ENCODE measurements at places on chromosomes 12 and 14.

GRCh38 chr14:68245146-68246073 is 425.8 kb downstream of the RAD51B start:
- no peak for DNase-seq

DNA sequence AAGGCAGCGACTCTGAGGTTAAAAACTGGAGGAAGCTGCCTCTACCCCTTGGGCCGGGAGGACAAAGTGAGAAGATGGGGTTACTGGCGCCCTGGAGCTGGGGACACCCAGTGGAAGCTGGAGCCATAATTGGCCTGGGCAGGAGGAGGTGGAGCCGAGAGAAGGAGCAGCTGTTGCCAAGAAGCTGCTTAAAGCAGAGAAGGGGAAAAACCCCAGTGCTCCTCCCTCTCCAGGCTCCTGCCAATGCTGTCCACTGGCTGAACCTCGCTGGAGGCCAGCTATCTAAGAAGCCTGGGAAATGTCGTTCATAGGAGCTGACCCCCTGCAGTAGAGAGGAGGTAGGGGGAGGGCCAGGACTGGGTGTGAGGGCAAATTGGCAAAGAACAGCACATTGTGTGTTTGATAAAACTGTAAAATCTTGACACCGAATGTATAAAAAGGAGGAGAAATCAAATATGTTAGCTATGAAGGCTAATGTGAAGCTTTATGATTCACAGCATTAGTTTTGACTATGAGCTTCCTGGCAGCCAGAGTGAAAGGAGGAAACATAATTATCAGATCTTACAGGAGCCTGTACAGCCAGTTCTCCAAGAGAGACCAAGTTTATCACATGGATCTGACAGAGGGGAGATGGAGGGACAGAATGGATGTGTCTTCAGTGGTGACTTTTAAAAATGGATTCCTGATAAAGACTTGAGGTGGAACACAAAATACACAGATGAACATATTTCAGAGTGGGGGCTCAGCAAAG is 9.5 kb downstream of the HHIPL1 start:
- DNase-seq, result no peak

- DNase-seq, result no peak
These were observed 1162.1 kb upstream of the USP15 start for GRCh38 chr12:61098031-61098580.

DNA sequence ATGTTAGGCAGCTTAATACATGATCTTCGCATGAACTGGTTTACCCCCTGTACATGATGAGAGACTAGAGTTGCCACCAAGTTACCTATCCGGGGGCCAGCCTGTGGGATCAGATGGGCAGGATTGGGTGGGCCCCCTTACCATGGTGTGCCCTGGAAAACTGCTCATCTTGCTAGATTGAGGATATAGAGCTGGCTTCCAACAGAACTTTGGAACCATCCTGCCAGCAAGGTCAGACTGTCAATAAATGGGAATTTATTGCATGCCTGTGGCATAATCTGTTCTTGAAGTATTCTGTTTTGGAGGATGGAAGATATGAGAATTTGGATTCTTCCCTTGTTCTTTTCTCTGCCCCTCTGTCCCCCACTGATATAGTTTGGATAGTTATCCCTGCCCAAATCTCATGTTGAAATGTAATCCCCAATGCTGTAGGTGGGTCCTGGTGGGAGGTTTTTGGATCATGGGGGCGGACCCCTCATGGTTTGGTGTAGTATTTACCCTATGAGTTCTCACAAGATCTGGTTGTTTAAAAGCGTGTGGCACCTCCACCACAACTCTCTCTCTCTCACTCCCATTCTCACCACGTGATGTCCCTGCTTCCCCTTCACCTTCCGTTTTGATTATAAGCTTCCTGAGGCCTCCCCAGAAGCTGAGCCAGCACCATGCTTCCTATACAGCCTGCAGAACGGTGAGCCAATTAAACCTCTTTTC is 3.7 kb upstream of the TM9SF1 start:
- DNase-seq, result no peak

DNA sequence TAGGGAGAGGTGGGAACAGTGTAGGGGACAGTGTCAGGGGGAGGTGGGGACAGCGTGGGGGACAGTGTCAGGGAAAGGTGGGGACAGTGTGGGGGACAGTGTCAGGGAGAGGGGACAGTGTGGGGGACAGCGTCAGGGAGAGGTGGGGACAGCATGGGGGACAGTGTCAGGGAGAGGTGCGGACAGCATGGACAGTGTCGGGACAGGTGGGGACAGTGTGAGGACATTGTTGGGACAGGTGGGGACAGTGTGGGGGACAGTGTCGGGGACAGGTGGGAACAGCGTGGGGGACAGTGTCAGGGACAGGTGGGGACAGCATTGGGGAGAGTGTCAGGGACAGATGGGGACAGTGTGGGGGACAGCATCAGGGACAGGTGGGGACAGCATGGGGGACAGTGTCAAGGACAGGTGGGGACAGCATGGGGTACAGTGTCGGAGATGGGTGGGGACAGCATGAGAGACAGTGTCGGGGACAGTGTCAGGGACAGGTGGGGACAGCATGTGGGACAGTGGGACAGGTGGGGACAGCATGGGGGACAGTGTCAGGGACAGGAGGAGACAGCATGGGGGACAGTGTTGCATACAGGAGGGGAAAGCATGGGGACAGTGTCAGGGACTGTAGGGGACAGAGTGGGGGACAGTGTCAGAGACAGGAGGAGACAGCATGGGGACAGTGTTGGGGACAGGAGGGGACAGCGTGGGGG is 139.0 kb downstream of the TMEM121 start:
- no peak for DNase-seq

DNA sequence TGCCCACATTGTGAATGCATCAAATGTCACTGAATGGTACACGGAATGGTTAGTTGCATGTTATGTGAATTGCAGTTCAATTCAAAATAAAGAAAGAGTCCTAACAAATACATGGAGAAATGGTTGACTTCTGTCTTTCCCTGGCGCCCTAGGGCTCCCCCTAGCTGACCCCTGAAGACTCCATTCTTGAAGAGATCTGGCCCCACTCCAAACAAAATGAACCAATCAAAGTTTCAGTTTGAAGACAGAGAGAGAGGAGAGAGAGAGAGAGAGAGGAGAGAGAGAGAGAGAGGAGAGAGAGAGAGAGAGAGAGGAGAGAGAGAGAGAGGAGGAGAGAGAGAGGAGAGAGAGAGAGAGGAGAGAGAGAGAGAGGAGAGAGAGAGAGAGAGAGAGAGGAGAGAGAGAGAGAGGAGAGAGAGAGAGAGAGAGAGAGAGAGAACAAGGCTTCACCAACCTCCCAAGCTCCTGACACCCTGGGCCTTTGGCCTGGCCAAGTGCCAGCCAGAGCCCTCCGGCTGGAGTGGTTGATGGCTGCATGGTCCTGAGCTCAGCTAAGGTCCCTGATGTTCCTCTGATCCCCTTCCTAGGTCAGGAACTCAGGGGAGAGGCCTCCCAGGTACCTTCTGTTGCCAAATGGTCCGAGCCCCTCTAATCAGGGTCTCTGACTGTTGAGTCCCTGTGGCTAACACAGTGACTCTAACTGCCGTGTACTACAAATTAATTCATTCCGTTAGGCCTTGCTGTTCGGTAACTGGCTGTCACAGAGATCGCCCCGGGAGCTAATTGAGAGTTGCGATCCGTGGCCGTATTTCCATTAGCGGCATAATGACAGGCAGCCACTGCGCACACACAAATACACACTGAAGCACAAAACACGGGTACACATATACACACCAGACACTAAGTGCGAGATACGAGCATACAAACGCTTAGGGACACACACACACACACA is 188.8 kb downstream of the ESRRB start:
- no peak for DNase-seq

DNA sequence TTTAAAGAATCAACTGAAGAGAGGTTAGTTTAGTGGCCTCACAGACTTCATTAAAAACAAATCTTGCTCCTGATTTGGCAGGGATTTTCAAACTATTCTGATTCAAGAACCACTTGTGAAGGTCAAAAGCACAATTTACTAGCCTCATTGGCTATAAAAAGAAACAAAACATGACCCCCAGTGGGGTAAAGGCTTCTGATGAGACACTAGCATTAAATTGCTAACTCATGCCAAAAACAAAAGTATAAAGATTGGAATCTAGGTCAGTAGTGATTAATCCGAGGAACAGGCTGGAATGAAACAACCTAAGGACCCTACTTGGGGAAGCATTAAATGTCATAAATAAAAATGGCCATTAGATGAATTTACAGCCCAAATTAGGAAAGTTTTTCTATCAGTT is 312.3 kb downstream of the PAWR start:
- no peak for DNase-seq

- DNase-seq, result no peak
These were observed 146.1 kb downstream of the KITLG start for GRCh38 chr12:88433997-88434703.

- DNase-seq, result no peak
These were observed 1035.6 kb downstream of the VRK1 start for GRCh38 chr14:97832776-97833175.

- DNase-seq, result no peak
These were observed 256.9 kb downstream of the ATXN7L3B start for GRCh38 chr12:74794522-74794921.

GRCh38 chr14:58133739-58134138 is 18.3 kb downstream of the ARMH4 start:
- DNase-seq, result no peak

DNA sequence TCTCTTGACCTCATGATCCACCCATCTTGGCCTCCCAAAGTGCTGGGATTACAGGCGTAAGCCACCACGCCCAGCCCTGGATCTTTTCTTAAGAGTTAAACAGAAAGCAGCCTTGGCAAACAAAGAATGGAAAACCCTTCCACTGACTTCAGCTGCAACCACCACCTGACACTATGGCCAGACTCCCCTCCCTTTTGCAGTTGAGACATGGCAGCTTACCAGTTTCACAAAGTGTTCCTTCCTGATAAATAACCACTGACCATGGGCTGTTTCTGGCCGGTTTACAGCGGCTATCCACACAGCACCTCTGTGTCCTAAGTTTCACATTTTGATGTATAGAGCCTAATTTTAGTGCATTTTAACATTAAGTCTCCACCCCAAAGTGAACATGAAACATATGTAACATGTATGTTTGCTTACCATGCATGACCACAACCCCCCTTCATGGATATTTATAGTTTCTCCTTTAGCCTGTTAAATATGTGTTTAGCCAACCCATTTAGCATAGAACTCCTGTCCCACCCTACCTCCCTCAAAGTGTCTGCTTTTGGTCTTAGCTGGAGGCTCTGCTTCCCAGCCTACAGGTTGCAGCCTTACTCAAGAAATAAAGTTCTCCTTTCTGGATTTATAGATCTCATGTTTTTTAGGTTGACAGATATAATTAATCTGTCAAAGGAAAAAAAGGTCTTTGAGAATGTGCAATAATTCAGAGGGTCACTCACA is 32.7 kb upstream of the RAB21 start:
- DNase-seq, result no peak

DNA sequence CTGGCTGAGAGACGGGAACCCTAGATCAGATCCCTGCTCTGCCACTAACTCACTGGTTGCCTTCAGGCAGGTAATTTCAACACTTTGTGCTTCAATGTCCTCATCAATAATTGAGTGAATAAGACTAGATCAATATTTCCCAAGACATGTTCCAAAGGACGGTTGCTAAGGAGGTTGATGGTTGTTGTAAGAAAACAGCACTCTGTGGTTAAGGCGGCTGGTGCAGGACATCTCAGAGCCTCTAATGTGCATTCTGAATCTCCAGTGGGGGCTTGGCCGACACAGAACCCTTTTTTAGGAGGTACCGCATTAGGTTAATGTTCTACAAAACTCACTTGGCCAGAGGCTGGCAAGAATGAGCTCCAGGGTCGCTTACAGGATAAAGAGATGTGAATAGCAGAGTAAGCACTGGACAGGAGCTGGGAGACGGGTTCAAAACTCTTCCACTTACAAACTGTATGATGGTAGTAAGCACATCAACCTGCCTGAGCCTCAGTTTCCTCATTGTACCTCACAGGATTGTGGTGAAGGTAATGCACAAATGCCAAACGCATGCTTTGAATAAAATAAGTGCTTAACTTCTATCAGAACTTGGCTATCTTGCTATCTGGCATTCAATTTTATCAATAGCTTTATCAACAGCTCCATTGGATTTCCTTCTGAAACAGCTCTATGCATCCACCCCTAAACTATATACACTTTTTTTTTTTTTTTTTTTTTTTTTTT is 136.9 kb upstream of the PARP11 start:
- DNase-seq, result no peak

DNA sequence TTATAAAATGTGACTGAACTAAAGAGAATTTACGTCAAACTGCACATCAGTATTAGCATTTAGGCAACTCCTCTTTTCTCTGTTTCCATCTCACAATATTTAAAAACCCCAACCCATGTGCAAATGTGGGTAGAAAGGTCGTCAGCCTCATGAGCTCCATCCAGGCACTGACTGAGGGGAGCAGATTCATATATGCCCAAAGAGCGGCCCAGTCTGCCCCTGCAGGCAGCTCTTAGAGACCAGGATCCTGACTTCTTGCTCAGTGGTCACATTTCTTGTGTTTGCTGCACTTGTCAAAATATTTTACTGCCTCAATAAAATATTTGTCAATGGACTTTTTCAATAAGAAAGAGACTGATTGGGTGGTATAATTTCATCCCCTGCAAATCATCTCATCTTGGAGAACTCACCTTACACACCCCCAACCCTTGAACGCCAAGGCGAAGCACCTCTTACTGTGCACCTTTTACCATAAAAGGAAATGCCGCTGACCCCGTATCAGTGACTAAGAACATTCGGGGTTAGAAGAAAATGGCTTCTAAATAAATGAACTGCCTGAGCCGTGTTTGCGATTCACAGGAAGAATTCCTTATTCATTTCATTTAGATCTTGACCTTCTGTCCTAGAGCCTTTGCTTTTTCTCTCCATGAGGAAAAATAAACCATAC is 418.8 kb downstream of the BCL11B start:
- DNase-seq, result no peak

Data from NT2/D1 (cell line).